HT1080 (cell line): ENCODE measurements at places on chromosomes 3 and 15.

GRCh38 chr3:1195947-1196346 lies 103.1 kb downstream of the CNTN6 start:
- peak; percentile 60 for DNase-seq

DNA sequence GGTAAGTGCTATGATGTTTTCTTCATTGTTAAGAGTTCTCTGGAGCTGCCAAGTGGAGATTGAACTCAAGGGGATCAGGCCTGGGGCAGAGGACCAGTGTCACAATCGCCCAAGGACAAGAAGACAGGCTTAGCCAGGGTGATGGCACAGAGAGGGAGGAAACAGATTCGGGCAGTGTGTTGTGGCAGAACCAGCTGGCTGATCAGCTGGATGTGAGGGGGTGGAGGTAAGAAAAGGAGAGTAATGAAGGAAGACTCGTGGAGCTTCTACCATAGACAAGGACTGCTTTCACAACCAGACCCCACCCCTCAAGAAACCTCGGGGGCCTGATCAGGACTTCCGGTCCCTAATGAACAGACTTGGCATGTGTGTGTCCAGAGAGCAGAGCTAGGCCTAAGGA lies 60.9 kb upstream of the LINGO1 start:
- no peak for DNase-seq

- peak; percentile 46 for DNase-seq
Observed at GRCh38 chr3:185420762-185421161, 57.8 kb downstream of the MAP3K13 start.

GRCh38 chr3:187112934-187113793 lies 26.1 kb downstream of the RPL39L start:
- peak; percentile 42 for DNase-seq
